ENCODE measurements at places on chromosomes 3 and 15.

DNA sequence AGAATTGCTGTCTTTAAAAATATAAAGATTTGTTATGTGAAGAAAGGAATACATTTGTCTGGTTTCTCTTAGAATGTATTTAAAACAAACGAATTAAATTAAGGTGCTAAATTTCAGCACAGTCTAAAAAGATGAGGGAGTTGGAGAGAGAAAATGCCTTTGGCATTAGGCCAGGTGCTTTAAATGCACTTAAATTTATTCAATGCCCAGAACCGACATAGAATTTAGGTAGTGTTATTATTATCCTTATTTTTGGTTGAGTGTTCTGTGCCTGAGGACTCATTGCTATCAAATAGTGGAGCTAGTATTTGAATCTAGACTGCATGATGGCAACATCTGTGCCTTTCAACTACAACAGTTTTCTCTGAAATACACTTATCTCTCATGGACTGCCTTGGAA is 287.5 kb downstream of the RBMS3 start:
- no peak for DNase-seq

- no peak for DNase-seq
Observed at GRCh38 chr3:26449996-26450395, 172.6 kb upstream of the LRRC3B start.

- peak; percentile 25 for DNase-seq
Observed at GRCh38 chr3:197224034-197224444, 74.4 kb downstream of the DLG1 start.

DNA sequence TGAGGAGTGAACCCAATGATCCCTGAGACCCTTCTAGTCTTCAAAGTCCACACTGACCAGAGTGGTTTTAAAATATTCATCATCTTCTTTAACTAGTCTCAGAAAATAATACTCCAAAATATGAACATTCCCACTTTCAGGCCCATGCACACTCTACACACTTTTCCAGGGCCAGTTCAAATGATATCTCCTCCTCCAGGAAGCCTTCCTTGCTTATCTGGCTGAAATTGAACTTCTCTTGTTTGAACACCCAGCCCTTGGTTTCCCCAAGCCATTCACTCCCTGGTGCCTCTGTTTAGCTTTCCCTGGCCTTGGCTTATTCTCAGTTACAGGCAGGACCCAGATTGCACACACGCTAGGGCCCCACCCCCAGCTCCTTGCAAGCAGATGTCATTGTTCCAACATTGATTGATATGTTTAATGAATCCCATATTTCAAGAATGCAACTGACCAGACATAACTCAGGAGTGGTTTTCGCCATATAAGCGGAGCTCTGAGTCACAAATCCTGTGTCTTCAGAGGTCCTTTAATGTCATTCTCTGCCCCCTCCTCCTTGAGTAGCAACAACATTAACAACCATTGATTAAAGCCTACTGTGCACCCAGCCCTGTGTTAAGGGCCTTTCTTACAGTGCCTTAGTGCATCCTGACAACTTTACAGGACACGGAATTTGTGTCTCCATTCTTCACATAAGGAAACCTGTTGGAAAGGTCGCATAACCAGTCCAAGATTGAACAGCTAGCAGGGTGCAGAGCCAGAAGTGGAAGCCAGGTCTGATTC is 2.1 kb downstream of the ITGA11 start:
- DNase-seq: no peak

DNA sequence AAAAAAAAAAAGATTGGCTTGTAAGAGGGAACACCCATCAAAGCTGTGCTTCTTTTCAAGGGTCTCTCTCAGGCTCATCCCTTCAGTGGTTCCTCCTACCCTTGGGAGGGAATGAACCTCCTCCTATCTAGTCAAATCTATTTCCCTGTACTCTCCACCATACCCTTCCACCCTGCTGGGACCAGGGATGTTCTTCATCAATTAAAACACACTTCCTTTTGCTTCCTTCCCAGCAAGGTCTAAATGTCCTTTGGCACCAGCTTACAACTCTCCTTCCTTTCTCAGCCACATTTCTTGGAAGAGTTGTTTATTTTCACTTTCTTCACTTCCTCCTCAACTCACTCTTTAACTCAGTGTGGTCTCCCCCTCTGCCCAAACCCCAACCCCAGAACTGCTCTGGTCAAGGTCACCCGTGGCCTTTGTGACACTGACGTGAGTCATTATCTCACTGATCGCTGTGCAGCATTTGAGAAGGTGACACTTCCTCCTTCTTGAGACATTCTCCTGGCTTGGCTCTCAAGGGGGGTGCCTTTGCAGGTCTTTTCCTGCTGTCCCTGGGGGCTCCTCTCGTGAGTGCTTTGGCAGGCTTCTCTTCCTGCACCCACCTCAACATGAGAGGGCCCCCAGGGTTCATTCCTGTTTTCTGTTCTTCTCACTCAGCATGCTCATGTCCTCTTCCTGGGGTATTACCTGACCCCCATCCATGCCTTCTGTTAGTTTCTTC is 210.5 kb upstream of the TLE3 start:
- no peak for DNase-seq

GRCh38 chr3:8938021-8938420 is 25.3 kb downstream of the RAD18 start:
- DNase-seq: peak; percentile 21

GRCh38 chr15:34725556-34725955 is 29.2 kb downstream of the GJD2 start:
- no peak for DNase-seq
